Fibroblast of skin of left biceps (primary cell): ENCODE measurements at places on chromosomes 2 and 18.

- DNase-seq: no peak
Observed at GRCh38 chr2:68225119-68225632, 27.2 kb downstream of the PPP3R1 start.

- no peak for DNase-seq
Observed at GRCh38 chr2:36809069-36809445, 112.5 kb downstream of the VIT start.

DNA sequence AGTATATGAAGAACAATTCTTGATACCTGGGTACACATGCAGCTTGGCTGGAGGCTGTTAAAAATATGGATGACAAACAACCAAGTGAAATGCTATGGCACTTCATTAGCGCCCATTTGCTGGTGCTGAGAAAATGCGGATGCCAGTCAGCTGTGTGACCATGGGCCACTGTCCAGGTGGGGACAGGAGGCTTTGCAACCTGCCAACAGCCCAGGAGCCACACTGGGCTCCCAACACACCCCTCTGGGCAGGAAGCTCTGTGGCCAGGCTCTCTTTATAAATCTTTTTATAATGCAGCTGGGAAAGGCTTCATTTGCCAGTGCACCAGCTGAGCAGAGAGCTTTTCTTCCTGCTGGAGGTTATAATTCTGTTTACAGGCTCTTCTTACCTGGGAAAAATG is 19.9 kb downstream of the RNF144A start:
- DNase-seq: no peak

- no peak for DNase-seq
Observed at GRCh38 chr2:227386630-227387029, 1.1 kb downstream of the SCYGR1 start.

- DNase-seq: no peak
Observed at GRCh38 chr2:42185220-42185921, 16.2 kb downstream of the EML4 start.
